ENCODE measurements at places on chromosomes 16 and 17.

GRCh38 chr16:23182679-23183542 is at the start of gene SCNN1G:
TSS of gene SCNN1G (plus strand) at chr16:23182745. CDS start at chr16:23186272, 3,527 bp downstream.
- DNase-seq, result no peak

DNA sequence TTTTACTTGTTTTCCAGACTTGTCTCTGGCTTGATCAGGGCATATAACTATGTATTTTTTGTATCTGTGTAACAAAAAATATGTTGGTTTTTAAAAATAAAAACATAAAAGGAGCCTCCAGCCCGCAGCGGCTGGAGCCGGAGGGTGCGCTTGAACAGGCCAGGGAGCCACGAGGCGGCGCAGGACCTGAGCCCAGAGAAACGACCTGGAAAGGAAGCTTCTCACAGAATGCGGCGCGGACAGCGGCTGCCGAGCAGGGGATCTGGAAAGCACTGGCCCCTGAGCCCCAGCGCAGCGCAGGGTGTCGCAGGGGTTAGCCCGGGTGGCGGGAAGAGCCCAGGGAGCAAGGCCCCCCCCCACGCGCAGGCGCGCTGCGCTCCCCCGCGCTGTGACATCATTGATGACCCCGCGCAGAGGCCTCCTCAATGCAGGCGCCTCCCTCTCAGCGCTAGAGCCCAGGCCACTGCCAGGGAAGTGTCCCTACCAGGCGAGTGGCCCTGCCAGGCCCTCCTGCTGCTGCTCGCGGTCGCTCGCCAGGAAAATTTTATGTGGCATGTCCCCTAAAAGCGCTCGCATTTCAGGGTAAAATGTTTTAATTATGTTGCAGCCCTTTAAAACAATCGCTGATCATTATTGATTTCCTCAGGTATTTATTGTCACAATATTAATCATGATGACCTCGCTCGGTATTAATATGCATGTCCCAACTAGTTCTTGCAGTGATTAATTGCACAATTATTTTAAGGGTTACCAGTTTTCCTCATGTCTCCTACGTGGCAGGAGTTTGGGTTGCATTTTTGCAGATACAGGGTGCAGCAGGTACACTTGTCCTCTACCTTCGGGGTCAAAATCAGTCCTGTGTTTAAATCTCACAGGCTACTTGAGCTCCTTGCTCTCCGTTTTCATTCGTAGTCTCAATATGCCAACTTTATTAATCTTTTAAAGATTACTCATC is 134.2 kb downstream of the USP22 start:
- peak; percentile 63 for DNase-seq

DNA sequence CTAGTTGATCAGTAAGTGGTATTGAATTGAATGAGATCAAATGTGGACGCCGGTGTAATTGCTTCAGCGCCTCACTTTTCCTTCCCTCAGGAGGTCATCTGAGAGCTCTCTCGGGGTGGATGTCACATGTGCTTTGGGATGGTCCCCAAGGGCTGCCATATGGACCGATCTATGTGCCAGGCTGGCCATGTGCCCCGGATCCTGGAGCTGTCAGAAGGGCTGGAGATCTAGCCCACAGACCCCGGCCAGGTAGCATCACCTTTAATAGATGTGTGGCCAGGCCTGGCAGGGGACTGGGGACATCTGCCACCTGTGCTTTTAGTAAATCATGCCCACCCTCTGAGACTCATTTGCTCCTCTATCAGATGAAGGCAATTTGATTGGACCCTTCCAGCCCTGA is 95.3 kb upstream of the CRHR1 start:
- DNase-seq, result no peak

DNA sequence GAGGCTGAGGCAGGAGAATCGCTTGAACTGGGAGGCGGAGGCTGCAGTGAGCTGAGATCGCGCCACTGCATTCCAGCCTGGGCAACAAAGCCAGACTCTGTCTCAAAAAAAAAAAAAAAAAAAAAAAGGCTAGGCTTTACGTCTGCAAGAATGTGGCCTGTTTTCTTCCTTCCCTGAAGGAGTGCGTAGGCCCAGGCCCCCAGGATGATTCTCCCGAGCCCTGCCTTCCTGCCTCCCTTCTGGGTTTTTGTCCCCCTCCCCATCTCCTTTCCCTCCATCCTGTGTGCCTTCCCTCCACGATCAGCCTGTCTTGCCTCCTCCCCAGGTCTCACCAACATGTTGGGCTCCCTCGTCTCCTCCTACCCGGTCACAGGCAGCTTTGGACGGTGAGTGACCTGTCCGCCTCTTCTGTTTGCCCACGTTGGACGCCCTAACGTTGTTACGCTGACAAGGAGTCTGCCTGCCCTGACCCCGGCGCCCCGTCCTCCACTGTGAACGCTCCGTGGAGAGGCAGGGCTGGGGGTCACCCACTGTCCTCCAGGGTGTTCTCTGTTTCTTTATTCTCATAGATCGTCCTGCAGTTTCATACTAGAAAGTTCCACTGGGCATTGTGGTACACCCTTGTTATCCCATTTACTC is 15.7 kb upstream of the RNF213 start:
- no peak for DNase-seq

DNA sequence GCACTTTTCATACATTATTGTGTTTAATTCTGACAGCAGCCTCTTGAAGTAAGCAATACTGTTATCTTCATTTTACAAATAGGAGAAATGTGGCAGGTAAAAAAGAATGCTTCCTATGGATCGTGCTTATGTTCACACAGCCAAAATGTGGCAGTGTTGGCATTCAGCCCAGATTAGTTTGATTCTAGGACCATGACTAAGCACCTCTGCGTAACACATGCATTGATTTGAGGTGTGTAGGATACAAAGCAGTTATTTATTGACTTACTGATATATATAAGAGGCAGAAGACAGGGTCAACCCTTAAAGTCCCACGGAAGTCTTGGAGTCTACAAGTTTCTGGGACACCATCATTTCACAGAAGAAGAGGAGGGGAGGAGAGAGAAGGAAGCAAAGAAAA is 1144.4 kb upstream of the GOT2 start:
- no peak for DNase-seq

GRCh38 chr17:3892095-3892998 is 506 bp downstream of the CAMKK1 start:
- DNase-seq, result peak; percentile 77

DNA sequence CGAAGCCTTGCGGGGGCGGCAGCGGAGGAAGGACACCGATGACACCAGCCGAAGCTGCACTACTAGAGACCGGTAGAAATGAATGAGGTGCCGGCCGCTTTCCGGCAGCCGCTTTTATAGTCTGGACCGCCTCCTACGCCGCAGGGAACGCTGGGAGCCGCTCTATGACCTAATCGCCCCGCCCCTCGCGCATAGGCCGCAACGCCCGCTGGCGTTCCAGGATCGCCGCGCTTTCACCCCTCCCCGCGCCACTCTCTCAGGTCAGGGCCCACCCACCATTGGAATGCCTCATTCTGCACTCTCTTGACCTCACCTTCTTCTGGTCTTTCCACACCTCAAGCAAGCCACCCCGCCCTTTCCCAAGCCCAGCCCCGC is at the start of gene DDX5:
Gene DDX5, minus strand, starts transcription at position 89 of the 375 bp plus-strand sequence. CDS start 170 bp downstream, outside the sequence.
- DNase-seq, result peak; percentile 95

GRCh38 chr17:61361084-61361483 is 38.6 kb upstream of the TBX2 start:
- no peak for DNase-seq

DNA sequence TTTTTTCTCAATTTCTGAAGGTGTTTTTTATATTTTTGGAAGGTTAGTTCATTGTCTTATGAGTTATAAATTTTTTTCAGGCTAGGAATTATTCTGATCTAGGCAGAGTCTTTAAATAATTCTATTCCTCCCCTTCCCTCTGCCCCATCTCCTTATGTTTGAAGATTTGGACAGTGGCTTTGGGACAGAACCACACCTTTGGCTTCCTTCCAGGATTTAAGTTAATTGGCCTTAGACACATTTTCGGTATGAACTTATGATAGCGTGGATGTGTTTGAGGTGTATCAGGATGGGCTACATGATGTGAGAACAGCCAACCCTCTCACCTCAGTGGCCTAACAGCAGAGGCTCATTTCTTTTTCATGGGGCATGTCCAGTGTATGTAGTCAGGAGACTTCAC is 24.3 kb downstream of the EPN2 start:
- DNase-seq, result no peak

- no peak for DNase-seq
Observed at GRCh38 chr17:79902146-79902791, 63.0 kb upstream of the CBX4 start.

DNA sequence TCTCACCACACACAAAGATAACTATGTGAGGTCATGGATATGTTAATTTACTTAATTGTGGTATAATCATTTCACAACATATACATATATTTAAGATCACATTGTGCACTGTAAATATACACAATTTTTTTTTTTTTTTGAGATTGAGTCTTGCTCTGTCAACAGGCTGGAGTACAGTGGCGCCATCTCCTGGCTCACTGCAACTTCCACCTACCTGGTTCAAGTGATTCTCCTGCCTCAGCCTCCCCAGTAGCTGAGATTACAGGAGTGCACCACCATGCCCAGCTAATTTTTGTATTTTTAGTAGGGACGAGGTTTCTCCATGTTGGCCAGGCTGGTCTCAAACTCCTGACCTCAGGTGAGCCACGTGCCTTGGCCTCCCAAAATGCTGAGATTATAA is 11.5 kb upstream of the PRSS54 start:
- no peak for DNase-seq

DNA sequence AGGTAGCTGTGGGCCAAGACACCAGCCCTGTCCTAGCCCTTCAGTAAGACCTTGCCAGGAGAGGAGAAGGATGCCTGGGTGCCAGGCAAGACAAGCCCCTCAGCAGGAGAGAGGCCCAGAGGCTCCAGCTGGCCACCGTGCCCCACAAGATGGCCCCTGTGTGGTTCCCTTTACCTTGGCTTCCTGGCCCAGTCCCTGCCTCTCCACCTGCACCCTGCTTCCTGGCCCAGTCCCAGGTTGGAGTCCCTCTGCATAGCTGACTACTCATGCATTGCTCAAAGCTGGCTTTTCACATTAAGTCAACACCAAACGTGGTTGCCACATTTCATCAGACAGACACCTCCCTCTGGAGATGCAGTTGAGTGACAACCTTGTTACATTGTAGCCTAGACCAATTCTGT is 4.0 kb downstream of the SYNGR3 start:
- DNase-seq, result no peak

- DNase-seq, result no peak
Observed at GRCh38 chr17:41650794-41651624, 26.6 kb upstream of the KRT17 start.

DNA sequence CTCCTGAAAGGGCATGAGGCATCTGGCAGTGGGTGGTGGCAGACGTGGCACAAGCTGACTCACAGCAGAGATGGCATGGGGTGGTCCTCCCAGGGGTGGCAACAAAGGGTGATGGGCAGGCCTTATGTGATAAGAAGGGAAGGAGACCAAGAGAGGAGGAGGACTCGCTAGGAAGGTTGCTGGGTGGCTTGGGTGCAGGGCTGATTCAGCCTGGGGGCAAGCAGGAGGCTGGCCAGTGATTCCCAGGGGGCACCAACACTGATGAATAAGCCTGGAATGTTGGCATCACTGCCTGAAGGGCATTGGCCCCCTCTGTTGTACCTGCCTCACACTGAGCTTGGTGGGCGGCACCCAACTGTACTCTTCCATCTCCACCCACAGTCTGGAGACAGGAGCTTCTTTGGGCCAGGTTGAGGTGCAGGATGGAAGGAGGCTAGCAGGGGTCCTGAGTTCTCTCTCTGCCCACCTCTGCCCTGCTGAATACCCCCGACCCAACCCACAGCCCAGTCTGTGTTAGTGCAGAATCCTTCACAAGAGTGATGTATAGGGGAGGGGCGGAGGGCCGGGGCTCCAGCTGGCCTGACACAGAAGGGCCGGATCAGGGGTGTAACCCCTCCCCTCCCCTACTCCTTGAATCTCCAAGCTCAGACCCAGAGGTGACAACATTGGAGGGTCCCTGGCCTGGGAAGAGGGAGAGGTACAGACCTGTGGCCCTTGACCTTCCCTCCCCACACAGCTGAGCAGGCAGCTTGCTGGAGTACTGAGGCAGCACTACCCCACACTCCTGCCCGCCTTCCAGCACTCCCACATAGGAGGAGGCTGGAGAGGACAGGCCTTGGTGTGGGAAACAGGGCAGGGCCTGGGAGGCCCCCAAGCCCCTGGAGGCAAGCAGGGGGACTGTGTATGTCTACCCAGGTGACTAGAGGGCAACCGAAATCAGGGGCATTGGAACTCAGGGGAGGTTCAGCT is 2.6 kb downstream of the STAC2 start:
- no peak for DNase-seq

GRCh38 chr17:75307957-75308731 is 18.9 kb upstream of the SLC25A19 start:
- DNase-seq, result no peak

GRCh38 chr17:45236282-45236606 is 14.6 kb downstream of the FMNL1 start:
- no peak for DNase-seq

- DNase-seq, result no peak
Observed at GRCh38 chr16:4780235-4780634, 7.9 kb downstream of the SEPTIN12 start.

DNA sequence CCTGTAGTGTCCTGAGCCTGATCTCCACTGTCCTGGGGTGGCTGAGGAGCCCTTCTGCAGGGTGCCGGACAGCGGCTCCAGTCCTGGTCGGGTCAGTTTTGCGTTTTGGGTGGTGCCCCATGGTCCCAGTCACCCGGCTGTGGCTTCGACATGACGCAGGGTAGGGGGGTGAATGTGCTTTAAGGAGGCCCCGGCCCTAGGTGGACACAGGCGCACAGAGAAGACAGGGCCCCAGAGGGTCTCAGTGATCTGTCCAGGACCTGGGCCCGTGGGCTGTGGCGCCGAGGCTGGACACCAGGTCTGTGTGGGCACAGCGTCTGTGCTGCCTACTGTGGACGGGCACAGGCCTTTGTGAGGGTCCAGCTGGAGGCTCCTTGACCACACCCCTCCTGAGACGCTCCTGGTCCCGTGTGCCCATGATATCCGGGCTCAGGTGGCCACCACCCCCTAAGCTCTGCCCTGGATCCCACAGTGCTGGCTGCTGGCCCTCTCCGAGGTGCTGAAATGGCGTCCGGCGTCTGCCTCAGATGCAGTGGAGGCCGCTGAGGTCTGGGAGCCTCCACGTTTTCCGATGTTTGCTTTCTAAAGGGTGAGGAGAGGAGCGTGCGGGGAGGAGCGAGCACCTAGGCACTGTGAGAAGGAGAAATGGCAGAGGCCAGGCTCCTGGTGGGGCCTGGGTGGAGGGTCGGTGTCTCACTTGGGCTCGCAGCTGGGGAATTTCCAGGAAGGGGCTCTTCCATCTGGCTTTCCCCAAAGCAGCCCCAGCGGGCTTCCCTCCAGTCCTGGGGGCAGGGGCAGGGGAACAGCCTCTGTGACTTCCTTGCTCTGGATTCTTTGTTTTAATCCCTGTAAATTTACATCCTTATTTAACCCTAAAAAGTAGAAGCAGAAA is 56.1 kb upstream of the ACSF3 start:
- no peak for DNase-seq

GRCh38 chr17:50763716-50764475 is 3.4 kb downstream of the ANKRD40CL start:
- no peak for DNase-seq

DNA sequence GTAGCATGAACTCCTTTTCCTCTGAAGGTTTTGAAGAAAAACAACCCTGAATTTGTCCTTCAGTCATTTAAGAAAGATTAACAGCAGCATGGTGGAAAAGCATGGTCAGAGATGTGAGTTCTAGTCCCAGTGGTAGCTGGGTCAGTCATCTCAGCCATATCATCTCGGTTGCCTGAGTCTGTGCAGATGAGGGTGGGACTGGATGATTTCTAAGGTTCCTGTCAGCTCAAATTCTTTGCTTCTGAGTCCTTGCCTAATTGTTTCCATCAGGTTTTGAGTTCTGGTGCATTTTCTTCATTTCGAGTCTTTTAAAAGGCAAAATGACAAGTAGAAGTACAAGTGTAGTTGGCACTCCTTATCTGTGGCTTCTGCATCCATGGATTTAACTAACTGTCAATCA is 63.9 kb downstream of the TNRC6C start:
- no peak for DNase-seq

Measured in stimulated activated CD8-positive, alpha-beta memory T cell treated with anti-CD3 and anti-CD28 coated beads, Interleukin-12 subunit alpha, Interleukin-12 subunit beta, amount 100 ng/mL, for 4 hours (primary cell).